ENCODE measurements at places on chromosomes 5 and 9. TPM values are rescaled to one million over a fixed set of nuclear protein-coding genes. Genes with fewer than 3 reads are reported as not detected.

Gene SEPTIN8
- 26.9 TPM for total RNA-seq

Gene PCSK5
- total RNA-seq = 7.4 TPM

Gene HSPA9
- total RNA-seq = 236 TPM

Gene MYMK
- not detected for total RNA-seq

Gene SPATA31D4
- total RNA-seq = not detected

Gene BTNL3
- total RNA-seq = not detected

Gene PCDH12
- 9.2 TPM for total RNA-seq

Gene NR2F1
- 85.9 TPM for total RNA-seq

Gene SLC6A18
- total RNA-seq = not detected

Gene MYOZ3
- 0.54 TPM for total RNA-seq

Gene MARCHF11
- not detected for total RNA-seq

Gene ENC1
- 46.2 TPM for total RNA-seq

Gene PCSK1
- total RNA-seq = 1.1 TPM

Gene KCNIP1
- not detected for total RNA-seq

Gene SLC46A2
- total RNA-seq = not detected

Gene FLT4
- under 0.01 TPM for total RNA-seq

Gene SAPCD2
- 2.6 TPM for total RNA-seq

Gene DRD1
- not detected for total RNA-seq
